ENCODE measurements at places on chromosomes 2 and 18.
A peak's percentile ranks its signal among the peaks of the same experiment; 100 is the strongest.

DNA sequence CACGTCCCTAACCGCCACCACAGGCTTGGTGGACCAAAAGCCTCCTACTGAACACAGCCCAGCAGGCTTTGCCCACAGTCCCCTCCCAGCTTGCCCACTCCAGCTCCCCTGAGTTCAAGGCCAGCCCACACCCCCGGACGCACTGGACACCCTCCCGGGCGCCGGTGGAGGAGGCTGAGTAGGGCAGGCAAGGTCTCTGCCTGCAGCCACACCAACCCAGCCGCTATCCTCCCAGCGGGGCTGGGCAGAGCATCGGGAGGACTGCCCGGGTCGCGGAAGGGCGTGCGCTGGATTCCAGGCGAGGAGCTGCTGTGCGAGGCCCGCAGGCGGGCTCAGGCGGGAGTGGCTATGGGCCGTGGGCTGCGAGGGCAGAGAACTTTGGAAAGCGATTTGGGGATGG lies 49.5 kb downstream of the PLEKHB2 start:
- DNase-seq = no peak

DNA sequence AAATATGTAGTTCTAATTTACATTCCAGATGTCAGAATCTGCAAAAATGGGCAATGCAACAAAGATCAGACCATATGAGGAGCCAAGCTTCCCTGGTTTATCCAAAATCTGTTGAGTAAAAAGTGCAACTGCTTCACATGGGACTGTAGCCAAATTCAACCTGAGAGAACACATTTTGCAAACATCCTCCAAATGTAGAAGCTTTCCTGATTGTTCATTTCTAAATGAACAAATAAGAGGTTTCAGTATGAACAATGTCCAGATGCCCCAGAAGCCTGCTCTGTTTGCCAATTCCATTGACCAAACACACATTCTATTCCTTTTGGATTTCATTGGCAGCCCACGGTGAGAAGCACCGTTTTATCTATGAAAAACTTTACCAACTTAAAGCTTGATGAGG lies 117.9 kb upstream of the OSR1 start:
- DNase-seq = no peak

GRCh38 chr2:203710226-203710625 lies 3.8 kb downstream of the CD28 start:
- no peak for DNase-seq

DNA sequence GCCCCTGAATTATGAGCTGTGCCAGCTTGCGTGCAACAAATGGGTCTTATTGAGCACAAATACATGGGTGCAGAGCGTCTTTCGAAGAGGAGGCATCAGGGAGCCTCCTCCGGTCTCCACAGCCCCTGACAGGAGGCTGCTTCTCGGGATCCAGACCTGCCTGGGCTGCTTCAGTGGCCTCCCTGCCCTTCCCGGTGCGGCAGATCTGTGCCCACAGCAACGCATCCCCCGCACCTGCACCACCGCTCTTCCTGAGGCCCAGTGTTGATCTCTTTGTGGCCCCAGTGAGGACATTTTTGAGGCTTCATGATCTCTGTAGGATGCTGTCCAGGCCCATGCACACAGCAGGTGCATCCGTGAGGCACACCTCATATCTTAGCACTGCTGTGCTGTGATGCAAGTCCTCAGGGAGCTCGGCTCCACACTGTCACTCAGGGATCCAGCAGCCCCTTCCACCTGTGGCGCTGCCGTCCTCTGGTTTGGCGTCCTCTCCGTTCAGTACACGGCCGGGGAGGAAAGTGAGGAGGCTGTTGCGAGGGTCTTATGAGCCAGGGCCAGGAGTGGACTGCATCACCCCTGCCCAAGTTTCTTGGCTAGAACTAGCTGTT lies 17.4 kb downstream of the RTP5 start:
- DNase-seq = no peak

DNA sequence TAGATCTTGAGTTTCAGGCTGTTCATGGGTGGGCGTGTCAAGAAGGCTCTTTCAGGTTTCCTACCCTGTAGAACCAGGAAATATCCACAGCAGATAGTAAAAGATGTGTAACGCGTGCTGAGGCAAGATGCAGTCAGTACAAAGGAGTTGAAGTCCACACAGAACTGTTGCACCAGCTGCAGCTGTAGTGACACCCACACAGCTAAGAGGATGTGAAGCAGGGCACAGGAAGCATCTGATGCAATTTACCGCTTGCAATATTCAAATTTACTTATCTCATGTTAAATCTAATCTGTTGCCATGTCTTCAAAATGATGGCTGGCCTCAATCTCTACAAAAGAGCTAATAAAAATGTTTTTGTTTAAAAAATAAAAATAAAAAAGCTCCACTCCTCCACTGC lies 132.8 kb downstream of the ARHGAP15 start:
- peak; percentile 56 for DNase-seq

DNA sequence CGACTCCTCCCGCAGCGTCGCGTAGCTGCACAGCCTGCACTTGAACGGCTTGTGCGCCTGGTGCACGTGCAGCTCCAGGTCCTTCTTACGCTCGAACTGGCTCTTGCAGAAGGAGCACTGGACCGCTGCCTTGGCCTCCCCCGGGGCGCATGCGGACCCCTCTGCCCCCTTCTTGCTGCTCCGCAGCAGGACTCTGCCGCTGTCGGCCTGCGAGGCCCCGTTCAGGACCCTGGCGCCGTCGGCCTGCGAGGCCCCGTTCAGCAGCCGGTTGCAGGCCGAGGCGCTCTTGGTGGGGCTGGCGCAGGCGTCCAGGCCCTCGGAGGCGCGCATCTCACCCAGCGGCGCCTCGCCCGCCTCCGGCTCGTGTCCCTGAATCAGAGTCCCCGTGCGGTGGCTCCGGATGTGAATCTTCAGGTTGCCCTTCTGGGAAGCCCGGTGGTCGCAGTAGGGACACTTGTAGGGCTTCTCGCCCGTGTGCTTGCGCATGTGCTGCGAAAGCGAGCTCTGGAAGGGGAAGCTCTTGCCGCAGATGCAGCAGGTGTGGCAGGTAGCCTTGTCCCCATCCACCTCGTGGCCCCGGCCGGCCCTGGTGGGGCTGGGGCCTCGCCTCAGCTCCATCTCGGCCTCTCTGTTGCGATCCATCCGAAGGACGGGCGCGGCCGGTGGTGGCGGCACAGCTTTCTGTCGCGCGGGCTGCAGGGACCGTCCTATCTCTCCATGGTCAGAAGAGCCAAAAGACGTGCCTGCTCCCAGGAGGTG lies 52.5 kb downstream of the ZNF516 start:
- no peak for DNase-seq

DNA sequence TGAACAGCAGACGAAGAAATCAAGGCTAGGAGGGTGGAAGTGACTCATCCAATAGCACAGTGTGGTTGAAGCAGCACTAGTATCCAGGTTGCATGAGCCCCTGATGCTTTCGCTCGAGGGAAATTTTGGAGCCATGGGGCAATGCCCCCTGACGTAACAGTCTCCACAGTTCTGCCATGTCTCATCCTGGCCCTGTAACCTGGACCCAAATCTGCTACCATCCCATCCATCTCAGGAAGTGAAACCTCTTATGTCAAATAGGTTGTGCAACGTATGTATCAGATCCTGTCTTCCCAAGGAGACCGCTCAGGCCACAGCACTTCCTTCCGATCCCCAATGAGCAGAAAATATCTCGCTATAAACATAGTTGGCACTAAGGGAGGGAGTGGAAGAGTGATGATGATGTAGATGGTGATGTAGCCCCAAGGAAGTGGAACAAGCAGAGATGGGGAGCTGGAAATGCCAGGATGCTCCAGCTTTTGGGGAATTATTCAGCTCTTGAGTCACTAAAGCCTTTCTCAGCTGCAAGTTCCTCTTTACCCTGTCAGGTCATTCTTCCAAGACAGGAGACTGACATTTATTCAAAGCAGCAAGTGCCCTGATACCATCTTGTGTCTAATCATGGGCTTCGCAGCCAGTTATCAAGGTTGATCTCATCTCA lies 3.0 kb upstream of the IL1B start:
- peak; percentile 89 for DNase-seq

Data from SIG-M5 (cell line).